Mesendoderm (in vitro differentiated cells): ENCODE measurements at places on chromosomes 5 and 9.
A peak's percentile ranks its signal among the peaks of the same experiment; 100 is the strongest.

GRCh38 chr5:80182809-80183580 lies 72.9 kb downstream of the SERINC5 start:
- DNase-seq = peak; percentile 91

- no peak for DNase-seq
These were observed 143.4 kb downstream of the MYO10 start for GRCh38 chr5:16792598-16793275.

DNA sequence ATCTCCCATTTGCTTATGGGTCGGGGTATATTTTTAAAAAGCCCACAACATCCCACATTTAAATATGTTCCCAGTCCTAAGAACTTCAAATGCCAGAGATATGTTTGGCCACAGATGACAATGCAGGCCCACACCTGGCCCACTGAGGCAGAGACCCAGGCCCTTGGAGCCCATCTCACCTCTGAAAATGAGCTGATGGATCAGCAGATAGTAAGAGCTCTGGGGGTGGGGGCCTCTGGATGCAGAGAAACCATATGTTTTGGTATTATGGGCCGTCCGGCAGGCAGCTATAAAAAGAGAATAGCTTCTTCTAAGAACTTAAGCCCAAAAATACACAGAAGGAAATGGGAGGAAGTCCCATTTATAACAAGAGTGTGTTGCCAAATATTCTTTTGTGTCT lies 256.0 kb downstream of the GRIA1 start:
- DNase-seq = no peak

GRCh38 chr5:159033351-159033657 lies 66.4 kb downstream of the EBF1 start:
- DNase-seq = no peak

GRCh38 chr5:45737153-45737552 lies 41.0 kb upstream of the HCN1 start:
- peak; percentile 4 for DNase-seq

DNA sequence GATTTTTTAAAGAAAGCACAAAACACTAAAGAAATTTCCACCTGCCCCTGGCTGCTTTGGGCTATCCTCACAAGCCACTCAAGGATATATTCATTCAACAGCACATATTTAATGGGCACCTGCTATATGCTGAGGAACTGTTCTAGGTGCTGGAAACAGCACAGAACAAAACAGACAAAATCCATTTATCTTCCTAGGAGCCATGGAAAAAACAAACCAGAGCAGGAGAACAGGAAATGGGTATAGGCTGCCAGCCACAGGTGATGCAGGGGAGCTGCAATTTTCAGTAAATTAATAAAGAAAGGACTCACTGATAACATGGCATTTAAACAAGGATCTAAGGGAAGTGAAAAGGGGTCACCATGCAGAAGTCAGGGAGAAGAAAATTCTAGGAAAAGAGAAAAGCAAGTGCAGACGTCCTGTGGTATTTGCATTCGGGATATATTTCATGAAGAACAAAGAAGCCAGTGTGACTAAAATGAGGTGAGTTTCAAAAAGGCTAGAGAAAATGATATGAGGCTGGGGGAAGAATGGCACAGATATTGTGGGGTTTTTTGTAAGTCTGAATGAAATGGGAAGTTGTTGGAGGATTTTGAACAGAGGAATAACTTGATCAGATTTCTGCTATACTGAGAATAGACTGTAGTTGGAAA lies 152.2 kb downstream of the ADAMTSL1 start:
- DNase-seq = peak; percentile 8

DNA sequence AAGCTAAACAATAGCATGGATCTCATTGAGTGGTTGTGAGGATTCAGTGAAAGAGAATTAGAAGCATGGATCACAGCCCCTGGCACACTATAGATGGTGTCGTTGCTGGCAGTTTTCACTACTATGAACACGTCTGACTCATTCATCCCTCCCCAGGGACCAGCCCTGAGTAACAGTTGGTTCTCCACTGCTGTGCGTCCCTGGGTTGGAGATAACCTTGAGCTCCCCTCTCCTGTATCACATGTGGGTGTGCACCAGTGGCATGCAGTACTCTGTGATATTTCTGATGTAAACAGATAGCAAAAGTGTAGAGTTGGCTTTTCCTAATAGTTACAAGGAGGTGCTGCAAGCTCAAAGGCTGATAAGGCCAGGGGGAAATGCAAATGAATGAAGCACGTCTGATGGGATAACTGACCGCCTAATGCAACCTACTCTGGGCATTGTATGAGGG lies 8.8 kb upstream of the LCP2 start:
- no peak for DNase-seq

DNA sequence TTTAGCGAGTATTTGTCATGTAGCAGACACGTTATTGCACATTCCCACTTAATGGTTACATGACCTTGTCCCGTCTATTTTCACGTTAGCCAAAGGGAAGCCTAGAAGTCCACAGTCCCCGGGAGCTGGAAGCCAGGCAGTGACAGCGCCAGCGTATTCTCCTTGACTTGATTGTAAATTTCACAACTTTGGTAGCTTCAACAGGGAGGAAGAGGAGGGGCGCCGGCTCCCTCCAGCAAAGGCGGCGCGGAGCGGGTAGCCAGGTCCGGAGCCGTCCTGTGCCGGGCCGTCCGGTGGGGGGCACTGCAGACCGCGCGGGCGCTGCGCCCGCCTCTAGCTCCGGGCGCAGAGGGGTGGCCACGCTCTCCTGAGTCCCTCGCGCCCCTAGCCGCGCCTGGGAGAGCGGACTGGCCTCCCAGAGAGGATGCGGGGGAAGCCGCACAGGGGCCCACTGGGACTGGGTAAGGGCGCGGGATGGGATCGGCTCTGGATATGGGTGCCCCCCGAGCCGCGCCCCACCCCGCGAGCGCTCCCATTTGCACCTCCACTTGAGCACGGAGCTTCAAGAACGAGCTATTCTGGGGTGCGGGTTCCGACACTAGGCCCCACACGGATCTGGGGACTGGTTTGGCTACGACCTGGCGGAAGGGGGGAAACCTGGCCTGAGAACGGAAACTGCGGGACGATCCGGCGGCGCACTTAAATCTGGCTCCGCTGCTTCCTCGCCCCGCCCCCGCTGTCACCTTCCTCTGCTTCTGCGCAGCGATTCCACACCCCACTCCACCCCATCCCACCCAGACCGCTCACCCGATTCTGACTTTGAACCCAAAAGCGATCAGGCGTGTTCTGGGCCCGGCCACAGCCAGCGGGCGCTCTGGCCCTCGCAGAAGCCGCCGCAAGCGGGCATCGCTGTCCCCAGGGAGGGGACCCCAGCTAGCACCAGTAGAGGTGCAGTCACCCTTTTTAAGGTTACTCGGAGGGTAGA lies 23.8 kb downstream of the KLF4 start:
- DNase-seq = peak; percentile 51

GRCh38 chr9:14203356-14204056 lies 110.4 kb downstream of the NFIB start:
- DNase-seq = no peak

- peak; percentile 94 for DNase-seq
These were observed at the start of gene FSD1L for GRCh38 chr9:105447814-105448812. FSD1L (plus strand) TSS chr9:105448034; CDS start chr9:105448221, 187 bp downstream.

- DNase-seq = peak; percentile 13
These were observed 53.9 kb downstream of the MEF2C start for GRCh38 chr5:88829054-88829453.

- no peak for DNase-seq
These were observed 243.5 kb downstream of the MAST4 start for GRCh38 chr5:66839636-66840185.

- DNase-seq = peak; percentile 4
These were observed 78.0 kb downstream of the GABRA1 start for GRCh38 chr5:161925960-161926359.

- no peak for DNase-seq
These were observed 303.2 kb downstream of the PRR16 start for GRCh38 chr5:120767178-120767820.

- peak; percentile 79 for DNase-seq
These were observed at the start of gene PGGT1B for GRCh38 chr5:115262321-115263077. PGGT1B (minus strand) TSS chr5:115262877; CDS start chr5:115262851, 26 bp downstream.

GRCh38 chr5:158758675-158759074 lies 341.0 kb downstream of the EBF1 start:
- DNase-seq = no peak

- DNase-seq = no peak
These were observed 371.1 kb upstream of the ZNF608 start for GRCh38 chr5:125117566-125117965.

GRCh38 chr5:122421374-122422079 lies 109.5 kb downstream of the SNCAIP start:
- DNase-seq = no peak

- DNase-seq = no peak
These were observed 59.6 kb downstream of the TSTD2 start for GRCh38 chr9:97573482-97574073.

DNA sequence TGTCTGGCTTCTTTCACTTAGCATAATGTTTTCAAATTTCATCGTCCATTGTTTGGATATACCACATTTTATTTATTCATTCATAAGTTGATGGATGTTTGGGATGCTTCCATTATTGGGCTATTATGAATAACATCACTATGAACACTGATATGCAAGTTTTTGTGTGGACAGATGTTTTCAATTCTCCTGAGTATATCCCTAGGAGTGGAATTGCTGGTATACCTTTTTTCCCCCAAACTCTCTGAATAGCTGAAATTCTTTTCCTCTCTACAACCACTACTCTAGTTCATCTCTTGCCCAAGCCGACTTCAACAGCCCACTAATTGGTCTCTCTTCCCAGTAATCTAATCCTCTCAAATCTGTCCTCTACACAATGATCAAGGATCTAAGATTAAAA lies 4.7 kb upstream of the ZFR start:
- DNase-seq = no peak

- DNase-seq = no peak
These were observed 10.2 kb downstream of the MVB12B start for GRCh38 chr9:126336736-126337325.
